ENCODE measurements at places on chromosomes 6 and 20.

- H3K4me1 ChIP-seq, result peaks cover 5% of the 10 kb centered on the region
- DNase-seq, result no peak
- H3K27ac ChIP-seq, result no peak overlapping the region
Measured at GRCh38 chr6:149895833-149896271, 2.1 kb downstream of the RAET1E start.

DNA sequence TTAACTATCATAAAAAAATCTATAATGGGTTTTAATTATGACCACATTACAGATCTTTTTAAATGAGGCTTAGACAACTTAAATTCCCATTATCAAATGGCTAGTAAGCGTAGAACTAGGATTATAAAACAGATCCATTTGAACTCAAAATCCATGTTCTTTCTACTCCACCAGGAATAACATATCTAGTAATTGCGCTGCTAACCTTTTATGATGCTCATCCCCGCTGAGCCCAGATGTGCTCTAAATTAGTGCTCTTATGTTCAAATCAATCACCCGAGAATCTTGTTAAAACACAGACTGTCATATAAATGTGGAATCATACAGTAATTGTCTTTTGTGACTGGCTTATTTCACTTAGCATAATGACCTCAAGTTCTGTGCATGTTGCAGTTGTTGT lies 903.1 kb downstream of the PHF3 start:
- no peak overlapping the region for H3K4me3 ChIP-seq
- H3K36me3 ChIP-seq, result no peaks in the 10 kb centered on the region
- H3K4me1 ChIP-seq, result no peaks in the 10 kb centered on the region
- no peak for DNase-seq

GRCh38 chr20:53654932-53655624 lies 61.4 kb upstream of the ZNF217 start:
- H3K27ac ChIP-seq, result peak overlapping the region; percentile 68
- no peak overlapping the region for H3K4me3 ChIP-seq
- DNase-seq, result no peak
- no peaks in the 10 kb centered on the region for H3K36me3 ChIP-seq
- H3K27me3 ChIP-seq, result no peaks in the 10 kb centered on the region

GRCh38 chr6:30800871-30801270 lies 56.5 kb upstream of the IER3 start:
- no peaks in the 10 kb centered on the region for H3K36me3 ChIP-seq
- H3K27ac ChIP-seq, result peak overlapping the region; percentile 81
- H3K27me3 ChIP-seq, result no peaks in the 10 kb centered on the region
- H3K4me1 ChIP-seq, result peaks cover 27% of the 10 kb centered on the region
- DNase-seq, result no peak

DNA sequence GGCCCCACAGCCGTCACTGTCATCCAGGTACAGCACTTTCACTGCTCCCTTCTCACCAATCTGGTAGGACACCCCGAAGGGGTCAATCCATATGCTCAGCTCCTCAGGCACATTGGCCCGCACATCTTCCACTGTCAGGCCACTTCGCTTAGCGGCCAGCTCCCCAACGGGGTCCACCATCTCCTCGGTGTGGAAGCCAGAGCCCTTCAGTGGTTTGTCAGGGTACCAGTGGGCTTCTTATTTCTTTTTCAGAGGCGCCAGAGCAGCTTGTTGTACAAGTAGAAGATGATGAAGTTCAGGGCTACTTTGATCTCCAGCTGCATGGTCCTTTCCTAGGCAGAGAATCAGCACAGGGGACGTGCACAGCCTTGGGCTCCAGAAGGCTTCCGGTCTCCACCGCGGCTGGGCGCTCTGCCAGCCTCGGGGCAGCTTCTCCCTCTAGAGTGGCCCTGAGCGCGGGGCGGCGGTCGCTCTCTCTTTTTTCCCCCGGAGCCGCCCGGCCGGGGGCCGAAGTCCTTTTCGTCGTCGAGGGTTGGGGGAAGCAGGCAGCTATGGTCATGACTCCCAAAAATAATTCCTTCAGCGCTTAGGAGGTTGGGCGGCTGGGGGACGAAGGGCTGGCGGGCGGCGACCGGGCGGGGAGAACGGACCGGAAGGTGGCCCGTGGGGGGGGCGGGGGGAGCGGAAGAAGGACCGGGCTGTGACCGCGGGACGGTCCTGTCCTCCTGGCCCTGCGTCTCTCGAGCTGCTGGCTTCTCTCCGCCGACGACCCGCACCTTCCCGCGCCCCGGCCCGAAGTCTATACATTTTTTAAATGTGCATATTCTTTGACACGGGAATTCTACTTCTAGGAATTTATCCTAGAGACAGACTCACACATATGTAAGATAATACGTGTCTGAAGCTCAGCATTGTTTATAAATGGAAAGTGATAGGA lies 6.5 kb upstream of the ZSCAN9 start:
- peak overlapping the region; percentile 76 for H3K4me3 ChIP-seq
- H3K36me3 ChIP-seq, result no peaks in the 10 kb centered on the region
- H3K27ac ChIP-seq, result peak overlapping the region; percentile 47
- H3K27me3 ChIP-seq, result peaks cover 65% of the 10 kb centered on the region
